Hindlimb muscle (tissue), 1 donor: ENCODE measurements at places on chromosomes 13 and 19. TPM values are rescaled to one million over a fixed set of nuclear protein-coding genes. Genes with fewer than 3 reads are reported as not detected.

DNA sequence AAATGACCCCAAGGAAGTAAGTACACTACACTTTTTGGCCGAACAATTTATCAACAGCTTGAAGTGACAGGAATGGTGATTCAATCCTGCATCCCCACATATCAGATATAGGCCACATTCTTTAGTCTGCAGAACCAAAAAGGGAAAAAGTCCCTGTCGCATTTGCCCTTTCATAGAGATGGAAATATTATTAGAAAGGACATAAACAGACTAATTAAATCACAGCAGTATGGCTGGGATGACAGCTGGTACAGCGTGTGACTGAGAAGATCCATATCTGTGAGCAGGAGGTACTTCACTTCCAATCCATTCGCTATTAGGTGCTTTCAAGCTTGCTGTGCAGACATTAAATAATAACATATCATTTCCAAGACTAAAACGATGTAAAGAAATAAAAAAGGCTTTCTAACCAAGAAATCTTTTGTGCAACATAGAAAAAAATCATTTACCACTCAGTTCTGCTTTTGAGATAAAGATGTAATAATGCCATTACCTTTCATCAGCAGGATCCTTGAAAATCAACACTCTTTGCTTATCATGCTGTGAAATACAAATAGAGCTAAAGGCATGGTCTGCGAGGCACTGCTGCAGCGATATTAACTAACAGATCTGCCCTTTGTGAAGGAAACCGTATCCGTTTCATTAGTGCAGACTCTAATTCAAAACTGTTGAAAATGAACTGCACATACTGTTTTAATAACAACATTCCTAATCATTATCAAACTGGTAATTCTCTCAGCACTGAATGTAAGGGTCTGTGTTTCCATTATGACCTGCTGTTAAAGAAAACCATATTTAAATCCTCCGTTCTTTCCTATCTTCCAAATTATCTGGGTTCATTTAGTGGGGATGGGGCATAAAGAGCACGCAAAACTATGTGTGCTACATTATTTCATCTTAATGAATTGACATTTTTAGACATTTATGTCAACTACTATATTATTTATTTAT lies 245.6 kb downstream of the DACH1 start:
- no peak for DNase-seq

GRCh38 chr13:51048616-51049015 lies 62.5 kb downstream of the C13orf42 start:
- no peak for DNase-seq

DNA sequence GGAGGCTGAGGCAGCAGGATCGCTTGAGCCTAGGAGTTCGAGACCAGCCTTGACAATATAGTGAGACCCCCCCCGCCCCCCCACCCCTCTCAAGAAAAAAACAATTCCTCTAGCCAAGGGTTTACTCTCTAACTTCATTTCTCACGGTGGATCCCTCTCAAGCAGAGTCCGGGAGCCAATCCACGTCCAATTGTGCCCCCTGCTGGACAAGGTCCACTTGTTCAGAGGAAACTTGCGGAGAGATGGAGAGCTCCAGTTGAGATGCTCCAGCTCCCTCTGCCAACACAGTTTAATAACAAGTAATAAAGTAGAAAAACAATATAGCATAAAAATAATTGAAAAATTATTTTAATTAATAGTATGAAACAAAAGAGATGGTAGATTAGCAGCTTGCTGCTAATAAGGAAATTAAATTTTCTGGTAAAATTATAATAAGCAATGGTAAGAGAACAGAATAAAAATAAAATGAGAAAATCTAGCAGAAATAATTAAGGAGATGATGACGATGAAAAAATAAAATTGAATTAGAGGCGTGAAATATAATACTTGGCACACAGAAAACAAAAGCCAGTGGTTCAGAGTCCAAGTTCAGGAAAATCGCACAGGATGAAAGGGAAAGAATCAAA lies 14.5 kb upstream of the SIGLEC14 start:
- peak; percentile 65 for DNase-seq

GRCh38 chr19:10625003-10625761 lies at the start of gene SLC44A2:
Gene SLC44A2 (plus strand): TSS chr19:10625553. CDS start chr19:10625634, 81 bp downstream.
- peak; percentile 89 for DNase-seq

- DNase-seq: no peak
Observed at GRCh38 chr13:83498481-83499190, 383.6 kb downstream of the SLITRK1 start.

DNA sequence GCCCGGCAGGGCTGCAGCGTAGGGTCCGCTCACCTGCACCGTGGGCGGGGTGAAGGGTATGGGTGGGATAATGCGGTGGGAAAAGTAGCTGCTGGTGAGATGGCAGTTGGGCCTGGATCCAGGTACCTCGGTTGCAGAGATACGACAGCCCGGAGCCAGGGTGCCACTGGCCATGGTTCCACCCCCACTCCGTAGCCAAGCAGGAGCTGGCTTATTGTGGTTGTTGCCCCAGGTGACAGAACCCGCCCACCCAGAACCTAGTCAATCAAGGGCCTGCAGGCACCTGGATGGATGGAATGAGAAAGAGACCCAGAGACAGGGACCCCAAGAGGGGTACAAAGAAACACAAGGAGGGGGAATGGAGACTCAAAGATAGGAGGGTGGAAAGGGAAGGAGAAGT lies 3.5 kb upstream of the LHB start:
- no peak for DNase-seq

- DNase-seq: no peak
Observed at GRCh38 chr19:1883784-1884183, 1.5 kb downstream of the ABHD17A start.

DNA sequence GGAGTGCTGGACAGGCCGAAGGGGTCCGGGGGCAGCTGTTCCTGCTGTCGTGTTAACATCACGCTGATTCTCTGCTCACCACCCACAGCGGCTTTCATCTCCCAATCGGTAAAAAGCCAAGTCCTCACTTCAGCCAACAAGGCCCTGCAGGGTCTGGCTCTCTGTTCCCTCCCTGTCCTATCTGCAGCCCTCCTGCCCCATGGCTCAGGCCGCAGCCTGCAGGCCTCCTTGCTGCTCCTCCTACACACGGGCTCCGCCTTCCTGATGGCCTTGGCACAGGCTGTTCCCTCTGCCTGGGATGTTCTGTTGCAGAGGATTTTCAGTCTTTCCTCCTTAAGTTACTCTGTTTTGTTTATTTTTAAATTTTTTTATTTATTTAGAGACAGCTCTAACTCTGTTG lies 22.2 kb downstream of the FUZ start:
- no peak for DNase-seq

Gene SMG9
- polyA plus RNA-seq: 40.9 TPM

Gene OR7G1
- polyA plus RNA-seq: not detected

Gene CGB8
- polyA plus RNA-seq: not detected
